ENCODE measurements at places on chromosomes 11 and 22.

- no peak for DNase-seq
Observed at GRCh38 chr22:49403102-49403501, 424.6 kb downstream of the BRD1 start.

GRCh38 chr11:36341915-36342314 is 45.8 kb downstream of the PRR5L start:
- no peak for DNase-seq

- DNase-seq = no peak
Observed at GRCh38 chr11:126268361-126268707, 361 bp downstream of the SRPRA start.

GRCh38 chr22:30245985-30246813 is at the start of gene LIF:
TSS of gene LIF (minus strand) at chr22:30246759. CDS start at chr22:30246695, 64 bp downstream.
- DNase-seq = no peak

GRCh38 chr22:38220163-38220562 is 18.4 kb downstream of the MAFF start:
- no peak for DNase-seq

Data from KG1 (cell line).